CD4-positive, alpha-beta T cell treated with Interleukin-21 for 1 hour (primary cell): ENCODE measurements at places on chromosomes 3 and 15.

GRCh38 chr3:22117091-22117490 is 366.1 kb upstream of the ZNF385D start:
- no peak for DNase-seq

DNA sequence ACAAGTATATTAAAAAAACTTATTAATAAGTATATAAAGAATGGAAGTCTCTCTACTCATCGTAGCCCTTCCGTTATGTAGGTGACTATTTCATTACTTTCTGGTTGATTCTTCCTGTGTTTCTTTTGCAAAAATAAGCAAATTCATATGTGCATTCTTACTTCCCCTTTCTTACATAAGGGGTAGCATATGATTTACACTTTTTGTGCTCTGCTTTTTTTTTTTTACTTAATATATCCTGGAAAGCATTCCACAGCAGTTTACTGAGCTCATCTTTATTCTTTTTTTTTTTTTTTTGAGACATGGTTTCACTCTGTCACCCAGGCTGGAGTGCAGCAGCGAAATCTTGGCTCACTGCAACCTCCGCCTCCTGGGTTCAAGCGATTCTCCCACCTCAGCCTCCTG is 12.9 kb downstream of the SCAMP5 start:
- no peak for DNase-seq

DNA sequence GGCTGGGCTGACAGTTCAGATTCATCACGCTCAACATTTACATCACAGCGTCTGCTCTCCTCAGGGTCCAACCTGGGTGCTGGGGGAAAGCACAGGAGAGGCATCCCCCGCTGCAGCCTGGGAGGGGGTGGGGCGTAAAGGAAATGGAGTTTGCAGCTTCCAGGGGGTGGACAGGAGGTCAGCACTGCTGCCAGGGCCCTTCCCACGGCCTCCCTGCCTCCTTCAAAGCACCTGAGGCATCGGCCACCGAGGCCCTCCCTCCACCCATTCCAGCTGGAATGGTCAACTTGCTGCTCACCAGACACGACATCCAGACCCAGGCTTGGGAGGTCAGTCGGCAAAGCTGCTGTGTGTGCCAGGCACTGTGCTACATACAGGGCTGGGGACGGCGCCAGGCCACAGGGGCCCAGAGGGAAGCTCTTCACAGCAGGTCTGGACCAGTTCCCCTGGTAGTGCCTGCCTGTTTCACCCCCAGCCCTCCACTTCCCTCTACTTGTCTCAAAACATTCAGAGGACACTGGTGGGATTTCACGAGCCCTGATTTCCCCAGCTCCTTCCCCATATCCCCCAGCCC is 120.7 kb downstream of the ANP32A start:
- no peak for DNase-seq

DNA sequence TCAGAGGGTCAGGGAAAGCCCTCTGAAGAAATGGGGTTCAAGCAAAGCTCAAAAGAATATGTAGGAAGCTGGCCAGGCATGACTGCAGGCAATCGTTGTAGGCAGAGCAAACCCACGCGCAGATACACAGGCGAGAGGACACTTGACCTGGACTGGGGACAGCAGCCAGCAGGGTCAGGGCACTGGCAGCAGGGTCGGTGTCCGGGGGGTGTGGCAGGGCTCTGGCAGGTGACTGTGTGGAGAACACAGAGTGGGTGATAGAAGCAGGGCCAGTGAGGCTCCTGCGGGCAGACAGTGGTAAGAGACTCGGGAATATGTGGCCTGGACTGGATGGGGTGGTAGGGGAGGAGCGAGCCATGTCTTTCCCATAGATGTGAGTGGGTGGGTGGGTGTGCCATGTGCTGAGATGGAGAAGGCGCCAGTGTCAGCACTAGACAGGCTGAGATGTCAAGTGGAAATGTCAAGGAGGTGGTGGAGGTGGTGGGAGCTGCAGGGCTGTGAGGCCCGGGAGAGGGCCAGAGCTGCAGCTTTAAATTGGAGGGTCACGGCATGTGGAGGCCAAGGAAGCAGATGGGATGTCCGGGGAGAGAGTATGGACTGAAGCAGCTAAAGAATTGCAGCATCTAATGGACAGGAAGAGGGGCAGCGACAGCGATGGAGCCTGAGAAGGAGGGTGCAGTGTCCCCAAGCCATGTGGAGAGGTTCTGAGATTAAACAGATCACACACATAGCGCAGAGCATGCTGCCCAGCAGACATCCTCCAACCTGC is 13.4 kb downstream of the TMEM43 start:
- DNase-seq, result no peak

DNA sequence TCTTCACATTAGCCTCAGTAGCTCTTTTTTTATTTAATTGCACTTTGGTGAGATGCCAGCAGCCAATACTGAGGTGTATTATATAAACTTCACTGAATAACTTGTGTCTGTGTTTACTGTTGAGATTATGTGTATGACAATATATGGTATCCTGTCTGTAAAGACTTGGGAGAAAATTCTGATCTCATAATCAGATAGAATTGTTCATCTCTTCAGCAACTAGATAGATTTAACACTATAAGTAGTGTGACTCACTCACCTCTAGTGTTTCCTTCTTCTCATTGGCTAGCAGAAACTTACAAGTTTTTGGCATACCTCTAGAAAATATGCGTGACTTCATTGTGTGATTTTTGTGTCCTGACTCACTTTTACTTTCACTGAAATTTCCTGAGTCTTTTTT is 67.6 kb upstream of the TGFBR2 start:
- DNase-seq, result no peak

DNA sequence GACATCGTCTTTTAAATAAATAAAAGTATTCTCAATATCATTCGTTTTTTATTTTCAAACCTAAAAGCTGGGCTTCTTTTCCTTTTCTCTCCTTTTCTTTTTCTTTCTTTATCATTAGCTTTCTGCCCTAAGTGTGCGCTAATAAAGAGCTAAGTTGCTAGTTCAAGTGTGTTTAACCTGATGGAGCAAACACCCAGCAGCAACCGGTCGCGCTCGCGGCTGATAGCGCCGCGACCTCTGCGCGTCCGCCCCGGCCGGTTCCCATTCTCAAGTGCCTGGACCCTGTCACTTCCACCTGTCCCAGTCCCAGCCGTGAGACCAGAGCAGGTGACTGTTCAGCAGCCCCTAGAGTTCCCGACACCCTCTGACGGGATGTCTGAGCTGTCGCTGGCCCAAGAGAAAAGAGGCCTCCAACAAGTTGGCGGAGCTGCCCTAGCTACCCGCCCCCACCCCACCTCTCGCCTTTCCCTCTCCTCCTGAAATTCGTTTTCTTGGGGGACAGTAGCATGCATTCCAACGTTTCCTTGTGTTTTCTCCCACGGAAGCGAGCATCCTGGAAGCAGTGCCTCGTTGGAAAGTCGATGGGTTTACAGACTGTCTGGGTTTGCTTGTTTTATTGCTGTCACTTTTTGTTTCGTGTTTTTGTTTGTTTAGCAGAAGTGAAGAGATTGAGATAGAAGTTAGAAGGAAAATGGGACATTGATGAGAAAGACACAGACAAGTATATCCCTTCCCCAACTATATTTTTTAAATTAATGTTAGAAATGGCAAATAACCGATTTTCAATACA is 3.1 kb upstream of the MECOM start:
- no peak for DNase-seq

DNA sequence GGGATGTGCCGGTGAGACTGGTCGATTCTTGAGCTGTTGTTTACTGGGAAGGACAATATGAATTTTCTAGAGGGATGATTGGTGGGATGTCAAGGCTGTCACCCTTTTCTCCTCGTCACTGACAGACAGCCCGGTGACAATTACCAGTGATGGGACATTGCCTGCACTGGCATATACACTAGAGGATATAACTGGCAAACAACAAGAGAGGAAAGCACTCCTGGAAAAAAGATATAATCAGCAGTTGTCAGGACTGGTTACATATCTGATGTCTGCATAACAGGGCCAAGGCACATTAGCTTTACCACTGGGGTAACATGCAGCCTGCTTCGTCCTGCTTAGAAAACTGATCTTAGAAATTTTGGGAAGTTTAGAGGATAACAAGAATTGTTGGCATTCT is 131.1 kb downstream of the ROBO2 start:
- no peak for DNase-seq

- no peak for DNase-seq
Observed at GRCh38 chr3:58059349-58060321, 51.4 kb downstream of the FLNB start.

DNA sequence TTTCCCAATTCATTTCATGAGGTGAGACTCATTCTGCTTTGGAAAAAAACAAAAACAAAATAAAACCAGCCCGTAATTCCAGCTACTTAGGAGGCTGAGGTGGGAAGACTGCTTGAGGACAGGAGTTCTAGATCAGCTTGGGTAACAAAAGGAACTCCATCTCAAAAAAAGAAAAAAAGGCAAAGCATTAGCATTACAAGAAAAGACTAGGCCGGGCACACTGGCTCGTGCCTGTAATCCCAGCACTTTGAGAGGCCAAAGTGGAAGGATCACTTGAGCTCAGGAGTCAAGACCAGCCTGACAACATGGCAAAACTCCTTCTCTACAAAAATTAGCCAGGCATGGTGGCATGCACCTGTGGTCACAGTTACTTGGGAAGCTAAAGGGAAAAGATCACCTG is 33.9 kb downstream of the TRPM7 start:
- no peak for DNase-seq

- no peak for DNase-seq
Observed at GRCh38 chr3:192879346-192880031, 38.2 kb downstream of the MB21D2 start.

DNA sequence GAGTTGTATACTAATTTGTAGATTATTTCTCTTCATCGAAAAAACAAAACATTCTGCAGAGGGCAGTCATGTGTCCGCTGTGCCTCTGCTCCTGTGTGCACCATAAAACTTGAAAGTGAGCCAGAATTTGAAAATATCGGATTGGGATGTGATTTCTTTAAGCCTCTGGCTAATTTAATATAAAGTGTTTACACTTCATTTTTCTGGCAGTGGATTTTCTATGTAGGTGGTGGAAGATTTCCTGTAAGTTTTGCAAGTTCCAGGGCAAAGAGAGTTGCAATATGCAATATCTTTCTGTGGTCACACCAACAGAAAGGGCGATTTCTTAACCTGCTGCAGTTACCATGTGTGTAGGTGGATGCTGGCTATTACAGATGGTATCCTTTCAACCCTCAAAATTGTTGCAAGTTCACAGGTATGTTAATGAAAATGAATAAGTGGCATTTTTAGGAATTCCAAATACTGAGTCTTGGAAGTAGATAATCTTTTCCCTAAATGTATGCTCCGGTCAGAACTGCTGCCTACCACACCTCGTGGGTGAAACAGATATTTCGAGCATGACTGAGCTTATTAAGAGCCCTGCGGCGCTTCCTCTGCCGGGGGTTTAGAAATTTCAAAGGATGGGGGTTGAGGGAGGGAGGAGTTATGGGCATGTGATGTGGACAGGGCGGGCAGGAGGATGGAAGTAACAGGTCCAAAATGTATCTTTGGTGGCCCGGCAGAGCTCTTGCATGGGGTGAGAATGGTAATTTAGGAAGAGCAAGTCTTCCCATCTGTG is 134.0 kb downstream of the PGPEP1L start:
- DNase-seq, result no peak

DNA sequence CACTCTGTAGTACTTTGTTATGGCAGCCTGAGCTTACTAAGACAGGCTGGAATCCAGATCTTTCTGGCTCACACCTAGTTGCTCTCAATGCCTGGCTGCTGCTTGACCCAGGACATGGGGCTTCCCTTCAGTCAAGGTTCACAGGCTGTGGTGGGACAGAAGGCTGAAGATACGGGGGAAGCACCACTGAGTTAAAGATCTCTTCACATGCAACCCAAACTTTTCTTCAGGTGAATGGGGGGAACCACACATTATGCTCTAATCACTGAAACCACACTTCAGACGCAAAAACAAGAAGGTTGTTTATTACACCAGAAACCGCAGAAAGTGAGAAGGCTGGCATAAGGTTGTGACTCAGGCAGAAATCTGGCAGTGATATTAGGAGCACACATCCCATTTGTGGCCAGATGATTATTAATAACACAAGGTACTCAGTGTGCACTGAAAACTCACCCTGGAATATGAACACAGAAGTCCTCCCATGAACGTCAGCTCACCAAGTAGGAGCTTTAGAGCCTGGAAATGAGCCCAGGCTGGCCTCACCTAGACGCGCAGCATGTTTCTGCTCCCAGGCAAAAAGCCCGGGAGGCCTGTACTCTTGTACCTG is 230.5 kb upstream of the CHRNA7 start:
- no peak for DNase-seq

DNA sequence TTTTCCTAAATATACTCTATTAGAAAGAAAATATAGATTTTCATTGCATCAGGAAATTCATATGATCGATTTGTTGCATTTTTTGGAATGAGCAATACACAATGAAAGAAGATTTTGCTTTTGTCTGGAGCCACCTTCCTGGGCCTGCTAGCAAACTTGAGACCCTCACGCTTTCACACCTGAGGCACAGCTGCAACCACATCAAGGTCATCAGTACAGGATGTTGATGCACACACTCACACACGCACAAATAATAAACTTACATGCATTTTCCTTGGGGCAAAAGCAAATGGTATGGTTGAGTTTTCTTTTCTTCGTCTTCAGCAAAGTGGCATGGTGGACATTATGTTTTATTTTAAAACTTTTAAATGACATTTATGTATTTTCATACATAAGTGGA is 64.8 kb upstream of the SATB1 start:
- peak; percentile 32 for DNase-seq

- no peak for DNase-seq
Observed at GRCh38 chr3:132346841-132347736, 29.9 kb downstream of the ACP3 start.

DNA sequence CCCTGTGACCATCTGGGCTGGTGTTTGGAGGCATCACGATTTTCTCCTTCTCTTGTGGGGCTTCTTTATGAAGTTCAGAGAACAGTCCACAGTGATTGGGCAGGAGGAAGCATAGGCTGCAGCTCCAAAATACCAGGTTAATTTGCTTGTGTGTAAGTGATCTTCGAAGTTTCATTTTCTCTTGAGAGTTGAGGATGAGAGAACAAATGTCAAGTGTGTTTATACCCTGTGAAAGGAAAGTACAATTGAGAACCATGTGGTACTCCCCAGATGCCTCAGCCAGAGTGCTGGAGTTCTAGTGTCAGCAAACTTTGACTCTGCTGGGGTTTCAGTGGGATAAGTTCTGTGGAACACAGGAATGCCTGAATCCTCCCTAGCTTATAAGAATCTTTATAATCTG is 357.1 kb upstream of the CFAP20DC start:
- DNase-seq, result no peak

DNA sequence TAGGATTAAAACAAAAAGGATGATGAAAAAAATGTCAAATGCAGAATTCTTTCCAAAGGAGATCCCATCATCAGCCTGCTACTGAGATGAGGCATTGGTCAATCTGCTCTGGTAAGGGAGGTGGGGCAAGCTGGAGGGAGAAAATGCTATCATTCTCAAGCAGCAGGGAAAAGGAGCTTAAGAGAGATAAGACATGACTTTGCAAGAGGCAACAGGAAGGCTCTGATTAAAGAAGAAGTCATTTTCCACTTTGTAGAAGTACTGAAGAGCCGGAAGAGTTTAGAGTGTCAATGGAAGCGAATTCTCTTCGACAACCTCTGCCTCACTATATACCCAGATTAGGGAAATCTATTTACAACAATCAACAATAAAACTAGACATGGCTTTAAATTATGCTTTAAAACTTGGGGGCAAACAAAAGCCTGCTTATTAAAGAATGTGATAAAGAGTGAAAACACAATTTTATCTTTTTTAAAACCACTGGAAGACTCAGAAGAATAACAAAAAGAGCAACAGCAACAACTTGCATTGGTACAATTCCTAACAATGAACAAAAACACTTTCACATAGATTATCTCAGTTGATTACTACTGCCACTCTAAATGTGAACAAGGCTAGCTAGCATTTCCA is 81.8 kb upstream of the NANOGP8 start:
- no peak for DNase-seq

GRCh38 chr3:122760453-122761271 is 33.0 kb downstream of the HSPBAP1 start:
- no peak for DNase-seq
